Sigmoid colon (tissue), 7 donors: ENCODE measurements at places on chromosomes 6 and 20.

GRCh38 chr6:32442243-32442667 is 2.6 kb downstream of the HLA-DRA start:
- DNase-seq = no peak

DNA sequence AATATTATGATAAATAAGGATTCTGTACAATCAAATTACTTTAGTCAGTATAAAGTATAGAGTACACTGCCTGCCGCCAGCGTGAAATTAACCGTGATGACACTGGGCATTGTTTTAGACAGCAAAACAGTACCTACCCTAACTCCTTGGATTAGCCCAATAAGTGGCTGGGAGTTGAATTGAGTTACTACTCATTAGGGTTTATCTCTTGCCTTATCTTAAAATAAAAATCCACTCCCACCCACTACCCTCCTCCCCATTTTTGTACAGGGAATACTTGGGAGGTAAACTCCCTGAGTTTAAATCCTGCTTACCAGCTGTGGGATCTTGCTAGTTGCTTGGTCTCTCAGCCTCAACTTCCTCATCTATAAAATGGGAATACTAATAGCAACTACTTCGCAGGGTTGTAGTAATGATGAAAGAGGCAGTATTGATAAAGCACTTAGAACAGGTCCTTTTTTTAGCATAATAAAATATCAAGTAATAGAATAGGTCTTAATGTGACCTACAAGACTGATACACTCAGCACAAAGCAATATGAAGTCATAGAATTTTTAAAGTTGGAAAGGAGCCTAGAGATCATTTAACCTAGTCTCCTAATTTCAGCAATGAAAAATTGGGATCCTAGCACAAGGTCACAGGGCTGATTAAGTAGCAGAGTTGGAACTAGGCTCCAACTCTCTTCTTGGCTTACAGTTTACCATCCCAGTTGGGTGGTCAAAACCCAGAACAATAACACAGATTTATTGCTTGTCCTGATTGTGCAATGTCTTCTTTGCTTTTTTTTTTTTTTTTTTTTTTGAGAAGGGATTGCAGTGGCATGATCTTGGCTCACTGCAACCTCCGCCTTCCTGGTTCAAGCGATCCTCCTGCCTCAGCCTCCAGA is 23.8 kb downstream of the PHACTR2 start:
- DNase-seq = no peak

- DNase-seq = no peak
Measured at GRCh38 chr6:37525460-37526357, 26.0 kb upstream of the CCDC167 start.

DNA sequence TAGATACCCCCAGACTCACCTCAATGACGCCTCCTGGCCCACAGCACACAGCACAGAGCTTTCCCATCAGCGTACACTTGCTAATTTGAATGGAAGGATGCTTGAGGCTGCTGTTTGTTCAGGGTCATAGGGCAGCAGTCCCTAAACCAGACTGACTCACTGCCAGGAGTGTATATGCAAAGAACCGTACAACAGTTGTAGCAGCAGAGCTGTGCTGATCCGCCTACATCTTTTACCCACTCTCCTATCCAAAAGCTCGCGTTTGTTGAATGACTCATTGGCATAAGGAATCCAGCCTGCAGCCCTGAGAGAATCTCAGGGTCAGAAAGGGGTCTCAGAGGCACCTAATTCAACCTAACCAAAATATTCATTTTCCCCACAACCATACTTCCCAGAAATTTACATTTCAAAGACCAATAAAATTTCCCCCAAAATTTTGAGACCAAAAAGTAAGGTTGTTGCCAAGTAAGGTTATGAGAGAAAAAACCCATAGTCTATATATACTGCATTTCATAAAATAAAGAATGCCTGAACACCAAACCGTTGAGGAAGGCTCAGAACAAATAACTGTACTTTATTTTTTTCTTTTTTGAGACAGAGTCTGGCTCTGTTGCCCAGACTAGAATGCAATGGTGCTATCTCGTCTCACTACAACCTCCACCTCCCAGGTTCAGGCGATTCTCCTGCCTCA is 35.3 kb upstream of the CCND3 start:
- DNase-seq = no peak

GRCh38 chr20:63493563-63494020 is 5.3 kb downstream of the EEF1A2 start:
- no peak for DNase-seq

DNA sequence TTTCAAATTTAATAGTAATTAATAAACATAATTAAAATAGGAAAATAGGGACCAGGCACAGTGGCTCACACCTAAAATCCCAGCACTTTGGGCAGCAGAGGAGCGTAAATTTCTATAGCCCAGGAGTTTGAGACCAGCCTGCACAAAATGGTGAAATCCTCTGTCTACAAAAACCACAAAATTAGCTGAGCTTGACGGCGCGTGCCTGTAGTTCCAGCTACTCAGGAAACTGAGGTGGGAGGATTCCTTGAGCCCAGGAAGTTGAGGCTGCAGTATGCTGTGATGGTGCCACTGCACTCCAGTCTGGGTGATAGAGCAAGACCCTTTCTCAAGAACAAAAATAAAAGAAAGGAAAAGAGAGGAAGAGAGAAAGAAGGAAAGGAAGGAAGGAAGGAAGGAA is 1387.0 kb upstream of the ADGRB3 start:
- DNase-seq = no peak

DNA sequence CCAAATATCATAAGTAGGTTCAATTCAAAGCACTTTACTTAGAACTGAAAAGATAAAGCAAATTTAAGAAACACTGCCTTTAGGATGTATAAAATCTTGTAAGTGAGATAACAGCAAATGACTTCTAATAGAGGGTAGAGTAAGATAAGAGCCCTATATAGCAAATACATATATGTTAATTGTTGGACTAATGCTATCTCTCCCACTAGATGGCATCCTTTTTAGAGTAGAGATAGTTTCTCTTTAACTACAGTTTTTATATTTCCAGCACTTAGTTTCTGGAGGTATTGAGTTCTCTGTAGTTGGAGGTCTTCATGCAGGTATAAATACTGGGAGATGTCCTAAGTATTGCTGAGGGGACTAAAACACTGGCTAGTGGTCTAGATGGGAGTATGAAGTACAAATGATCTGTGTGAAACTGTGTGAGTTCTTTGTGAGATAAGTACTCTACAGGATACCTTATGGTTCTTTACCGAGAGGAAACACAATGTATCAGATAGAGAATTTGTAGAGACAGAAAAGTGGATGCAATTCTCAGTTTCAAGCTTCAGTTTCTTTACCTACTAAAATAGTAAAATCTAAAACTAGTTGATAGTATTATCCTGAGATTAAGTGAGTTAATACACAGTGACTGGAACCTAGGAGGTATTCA is 399.3 kb downstream of the KHDRBS2 start:
- no peak for DNase-seq

- DNase-seq = no peak
Measured at GRCh38 chr6:111624401-111625098, 18.9 kb upstream of the TRAF3IP2 start.

DNA sequence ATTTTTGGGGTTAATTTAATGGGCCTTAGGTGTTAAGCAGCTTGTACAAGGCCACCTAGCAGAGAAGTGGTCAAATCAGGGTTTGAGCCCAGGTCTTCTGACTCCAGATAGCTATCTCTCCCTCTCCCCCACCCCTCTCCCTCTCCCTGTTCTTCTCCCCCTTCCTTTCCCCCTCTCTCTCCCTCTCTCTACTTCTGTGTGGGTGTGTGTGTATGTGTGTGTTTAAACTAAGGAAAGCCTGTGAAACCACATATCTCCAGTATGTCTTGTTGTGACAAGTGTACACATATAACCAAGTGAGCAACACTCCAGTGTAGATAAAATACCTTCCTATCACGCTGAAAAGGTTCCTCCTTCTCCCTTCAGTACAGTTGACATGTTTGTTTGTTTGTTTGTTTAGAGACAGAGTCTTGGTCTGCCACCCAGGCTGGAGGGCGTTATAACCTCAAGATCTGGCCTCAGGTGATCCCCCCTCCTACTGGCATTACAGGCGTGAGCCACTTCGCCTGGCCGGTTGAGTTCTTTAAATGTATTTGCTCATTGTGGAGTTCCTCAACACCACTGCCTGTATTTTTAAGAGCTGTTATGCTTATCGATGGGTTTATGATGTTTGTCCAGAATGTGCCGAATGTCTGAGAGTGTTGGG is 140.4 kb downstream of the JARID2 start:
- DNase-seq = no peak

DNA sequence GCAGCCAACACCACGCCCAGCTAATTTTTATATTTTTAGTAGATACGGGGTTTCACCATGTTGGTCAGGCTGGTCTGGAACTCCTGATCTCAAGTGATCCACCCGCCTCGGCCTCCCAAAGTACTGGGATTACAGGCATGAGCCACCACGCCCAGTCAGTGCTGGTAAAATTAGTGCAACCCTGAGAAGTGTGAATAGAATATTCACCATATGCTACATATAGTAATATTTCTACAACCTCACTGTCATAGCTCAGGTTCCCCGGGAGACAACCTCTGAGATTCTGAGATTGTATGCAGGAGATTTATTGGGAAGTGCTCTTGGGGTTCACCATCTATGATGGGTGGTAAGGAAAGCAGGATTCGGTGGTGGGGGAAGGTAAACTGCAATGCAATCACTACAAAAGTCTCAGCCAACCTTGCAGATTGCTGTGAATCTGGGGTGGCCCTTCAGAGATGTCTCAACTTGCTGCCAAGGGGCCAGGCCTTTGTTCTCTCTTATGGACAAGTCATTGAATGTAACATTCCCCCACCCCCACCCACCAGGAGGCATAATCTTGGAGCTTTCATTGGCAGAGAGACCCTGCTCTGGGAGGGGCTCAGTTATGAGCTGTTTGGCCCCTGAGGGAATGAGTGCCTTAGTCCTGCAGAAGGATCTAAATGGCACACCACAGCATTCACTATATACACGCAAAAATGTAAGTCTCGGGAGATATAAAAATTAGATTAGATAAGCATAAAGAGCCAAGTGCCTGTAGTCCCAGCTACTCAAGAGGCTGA is 34.0 kb upstream of the SEC63 start:
- DNase-seq = no peak

GRCh38 chr20:60587986-60588385 is 629.8 kb downstream of the CDH26 start:
- DNase-seq = no peak

GRCh38 chr6:108648191-108648590 is 87.5 kb downstream of the FOXO3 start:
- DNase-seq = no peak
